Stimulated activated CD8-positive, alpha-beta memory T cell treated with anti-CD3 and anti-CD28 coated beads, Interleukin-7, amount 100 ng/mL, for 48 hours (primary cell): ENCODE measurements at places on chromosomes 6 and 20.

DNA sequence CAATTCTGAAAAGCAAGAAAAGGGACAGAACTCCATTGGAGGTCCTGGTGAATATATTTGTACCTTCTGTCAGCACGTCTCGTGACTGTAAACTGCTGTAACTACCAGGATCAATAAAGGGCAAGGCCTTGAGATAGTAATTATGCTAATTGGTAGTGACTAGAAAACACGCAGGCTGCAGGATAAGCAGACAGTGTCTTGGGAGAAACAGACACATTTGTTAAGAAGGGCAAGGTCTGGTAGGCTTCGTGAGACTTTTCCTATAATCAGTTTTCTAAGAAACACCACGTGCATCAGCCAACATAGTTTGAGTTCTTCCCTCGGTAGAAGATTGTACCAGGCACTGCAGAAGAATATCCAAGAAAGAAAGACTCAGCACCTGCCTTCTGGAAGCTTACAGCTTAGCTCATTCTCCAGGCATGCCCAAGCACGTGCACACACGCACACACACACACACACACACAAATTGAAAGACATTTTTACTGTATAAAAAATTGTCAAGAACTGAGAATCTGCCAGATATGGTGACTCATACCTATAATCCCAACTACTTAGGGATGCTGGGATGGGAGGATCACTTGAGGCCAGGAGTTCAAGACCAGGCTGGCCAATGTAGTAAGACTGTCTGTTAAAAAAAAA is 167.0 kb upstream of the SASH1 start:
- no peak for DNase-seq

GRCh38 chr6:137089305-137089704 is 44.5 kb upstream of the IL20RA start:
- no peak for DNase-seq

DNA sequence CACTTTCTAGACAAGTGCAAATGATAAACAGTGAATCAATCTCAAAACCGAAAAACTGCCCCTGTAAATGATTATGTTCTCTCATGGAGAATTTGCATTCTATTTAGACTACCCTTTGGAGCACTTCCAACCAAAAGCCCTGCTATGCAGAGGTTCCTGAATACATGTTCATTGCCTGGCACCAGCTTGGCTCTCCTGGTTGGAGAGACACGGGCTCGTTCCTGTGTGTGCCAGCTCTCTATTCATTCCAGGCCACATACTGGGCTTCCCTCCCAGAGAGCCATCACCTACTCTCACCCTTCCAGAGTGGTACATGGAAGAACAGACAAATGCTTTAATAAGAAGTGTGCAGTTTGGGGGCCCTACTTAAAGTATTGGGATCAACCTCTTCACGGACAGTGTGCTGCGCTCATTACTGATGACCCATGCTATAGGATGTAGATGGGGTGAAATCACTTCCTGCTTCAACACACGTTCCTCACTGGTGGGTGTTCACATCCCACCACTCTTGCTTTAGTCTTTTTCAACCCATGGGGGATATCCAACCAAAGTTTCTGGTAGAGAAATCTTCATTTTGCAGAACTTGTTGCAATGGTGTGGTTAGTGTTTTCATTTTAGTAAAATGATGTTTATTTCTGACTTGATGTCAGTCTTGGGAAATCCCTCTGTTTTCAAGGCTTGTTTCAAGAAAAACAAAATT is 38.5 kb upstream of the NAA20 start:
- DNase-seq, result no peak

DNA sequence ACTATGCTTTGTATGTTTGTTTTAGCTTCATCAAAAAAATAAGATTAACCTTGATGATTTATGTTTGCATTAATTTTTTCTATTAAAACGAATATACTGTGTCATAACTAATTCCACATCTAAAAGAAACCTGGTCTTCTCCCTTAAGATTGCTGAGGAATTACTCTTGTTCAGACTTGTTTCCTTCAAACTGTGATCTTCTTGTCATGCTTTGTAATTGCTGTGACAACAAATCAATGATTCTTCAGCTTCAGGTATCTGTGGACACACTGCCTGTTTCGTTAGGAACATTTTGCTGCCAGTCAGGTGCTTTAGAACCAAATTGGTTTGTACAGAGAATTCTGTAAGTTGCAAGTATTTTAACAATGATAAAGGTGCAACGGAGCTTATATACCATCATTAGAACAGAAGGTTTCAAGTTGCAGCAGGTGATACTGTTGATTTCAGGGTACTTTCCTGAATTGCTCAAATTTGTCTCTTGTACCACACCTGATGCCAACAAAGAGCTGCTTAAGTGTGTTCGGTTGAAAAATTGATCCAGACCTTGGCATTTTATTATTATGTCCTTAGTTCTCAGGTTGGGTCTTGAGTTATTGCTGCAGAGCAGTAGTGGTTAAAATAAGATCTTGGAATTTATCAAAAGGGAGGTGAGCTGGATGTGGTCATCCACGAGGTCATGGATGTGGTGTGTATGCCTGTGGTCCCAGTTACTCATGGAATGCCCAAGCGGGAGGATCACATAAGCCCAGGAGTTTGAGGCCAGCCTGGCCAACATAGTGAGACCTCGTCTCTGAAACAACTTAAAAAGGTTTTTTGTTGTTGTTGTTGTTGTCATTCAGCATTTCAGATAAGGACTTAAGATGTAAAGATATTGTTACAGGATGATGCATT is 19.5 kb downstream of the SYTL3 start:
- no peak for DNase-seq

GRCh38 chr6:27755768-27756167 is 156.4 kb downstream of the OR2B2 start:
- no peak for DNase-seq

- no peak for DNase-seq
Observed at GRCh38 chr6:143958839-143959399, 49.1 kb downstream of the PLAGL1 start.

DNA sequence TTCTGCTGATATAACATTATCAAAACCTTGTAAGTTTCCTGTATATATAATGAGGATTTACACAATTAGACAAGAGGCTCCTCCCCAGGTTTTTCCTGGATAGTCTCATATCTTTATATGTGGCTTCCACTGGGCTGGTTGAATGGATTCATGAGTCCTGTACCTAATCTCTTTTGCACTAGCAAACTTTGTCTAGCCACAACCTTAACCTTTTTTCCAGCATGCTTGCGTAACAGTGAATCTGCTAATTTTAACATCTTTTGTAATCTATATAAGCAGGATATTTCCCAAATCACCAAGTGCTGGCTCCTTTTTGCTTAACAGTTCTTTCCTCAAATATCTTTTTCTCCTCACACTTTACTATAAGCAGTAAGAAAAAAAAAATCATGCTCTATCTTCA is 153.6 kb downstream of the COL21A1 start:
- no peak for DNase-seq

- no peak for DNase-seq
Observed at GRCh38 chr6:20808924-20809323, 274.7 kb downstream of the CDKAL1 start.

DNA sequence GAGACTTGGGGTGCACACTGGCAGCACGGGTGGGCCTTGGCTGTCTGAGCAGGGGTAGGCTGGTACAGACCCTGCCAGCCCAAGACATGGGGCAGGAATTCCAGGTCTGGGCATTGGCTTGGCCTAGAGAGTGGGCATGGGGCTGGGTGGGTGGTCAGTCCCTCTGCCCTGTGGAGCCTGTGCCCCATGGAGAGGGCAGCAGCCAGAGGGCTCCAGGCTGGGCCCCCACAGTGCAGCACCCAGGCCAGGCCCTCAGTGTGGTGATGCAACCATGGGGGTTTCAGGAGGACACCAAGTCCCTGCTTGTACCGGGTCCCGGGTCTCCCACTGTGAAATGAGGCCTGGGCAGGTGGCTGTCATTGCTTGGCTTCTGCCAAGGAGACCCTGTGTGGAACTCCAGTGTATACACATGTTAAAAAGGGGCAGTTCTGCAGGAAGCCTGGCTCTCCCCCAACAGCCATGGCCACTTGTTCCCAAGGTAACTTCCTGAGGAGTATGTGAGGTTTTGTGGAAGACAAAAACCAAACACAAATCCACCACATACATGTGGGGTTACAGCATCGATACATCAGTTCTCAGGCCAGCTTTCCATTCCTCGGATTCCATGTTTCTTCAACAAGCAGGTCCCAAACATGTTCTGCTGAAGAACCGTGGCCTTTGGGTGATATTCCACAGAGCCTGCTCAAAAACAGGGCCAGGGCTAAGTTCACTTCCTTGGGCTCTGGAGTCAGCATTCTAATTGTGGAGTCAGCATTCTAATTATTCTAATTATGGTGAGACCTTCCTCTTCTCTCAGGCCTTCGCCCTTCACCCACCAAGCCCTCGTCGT is 77.3 kb downstream of the DACT2 start:
- no peak for DNase-seq

GRCh38 chr20:19582782-19583181 is 175.3 kb upstream of the RIN2 start:
- DNase-seq, result no peak

- no peak for DNase-seq
Observed at GRCh38 chr6:15713325-15713724, 50.5 kb upstream of the DTNBP1 start.

GRCh38 chr20:58402305-58402704 is 13.3 kb downstream of the VAPB start:
- DNase-seq, result no peak
